ENCODE measurements at places on chromosomes 12 and 14.

DNA sequence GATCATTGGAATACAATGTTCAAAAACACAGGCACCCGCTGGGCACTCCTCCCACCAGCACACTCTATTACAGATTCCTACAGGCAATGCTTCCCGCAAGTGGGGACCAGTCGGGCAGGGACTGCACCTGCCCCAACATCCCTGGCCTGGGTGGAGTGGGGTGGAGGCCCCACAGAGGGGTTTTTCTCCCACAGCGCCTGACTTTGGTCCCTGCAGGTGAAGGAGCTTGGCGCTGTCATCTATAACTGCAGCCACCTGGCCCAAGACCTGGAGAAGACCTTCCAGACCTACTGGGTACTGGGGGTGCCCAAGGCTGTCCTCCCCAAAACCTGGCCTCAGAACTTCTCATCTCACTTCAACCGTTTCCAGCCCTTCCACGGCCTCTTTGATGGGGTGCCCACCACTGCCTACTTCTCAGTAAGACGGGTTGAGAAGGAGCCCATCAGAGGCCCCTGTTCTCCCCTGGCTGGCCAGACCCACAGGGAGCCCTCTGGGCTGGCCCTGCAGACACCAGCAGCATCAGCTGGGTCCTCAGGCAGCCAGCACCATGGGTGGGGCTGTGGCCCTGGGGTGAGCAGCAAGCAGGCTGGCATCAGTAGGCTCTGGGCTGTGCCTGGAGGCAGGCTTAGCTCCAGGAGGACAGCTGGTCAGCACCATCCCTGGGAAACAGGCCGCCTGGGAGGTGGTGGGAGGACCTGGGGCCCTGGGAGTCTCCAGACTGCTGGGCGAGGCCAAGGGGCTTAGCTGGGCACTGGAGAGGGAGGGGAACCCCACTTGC lies 6.0 kb downstream of the PLD4 start:
- no peak for DNase-seq

DNA sequence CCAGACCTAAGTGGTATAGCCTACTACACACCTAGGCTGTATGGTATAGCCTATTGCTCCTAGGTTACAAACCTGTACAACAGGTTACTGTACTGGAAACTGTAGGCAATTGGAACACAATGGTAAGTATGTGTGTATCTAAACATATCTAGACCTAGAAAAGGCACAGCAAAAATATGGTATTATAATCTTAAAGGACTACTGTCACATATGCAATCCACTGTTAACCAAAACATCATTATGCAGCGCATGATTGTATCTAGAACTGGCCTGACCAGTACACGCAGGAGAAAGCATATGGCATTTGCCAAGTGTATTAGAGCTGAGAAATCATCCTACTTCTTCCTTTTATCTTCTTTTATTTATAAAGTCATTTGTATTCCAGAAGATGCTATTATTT lies 75.5 kb downstream of the SLC8A3 start:
- DNase-seq: no peak

DNA sequence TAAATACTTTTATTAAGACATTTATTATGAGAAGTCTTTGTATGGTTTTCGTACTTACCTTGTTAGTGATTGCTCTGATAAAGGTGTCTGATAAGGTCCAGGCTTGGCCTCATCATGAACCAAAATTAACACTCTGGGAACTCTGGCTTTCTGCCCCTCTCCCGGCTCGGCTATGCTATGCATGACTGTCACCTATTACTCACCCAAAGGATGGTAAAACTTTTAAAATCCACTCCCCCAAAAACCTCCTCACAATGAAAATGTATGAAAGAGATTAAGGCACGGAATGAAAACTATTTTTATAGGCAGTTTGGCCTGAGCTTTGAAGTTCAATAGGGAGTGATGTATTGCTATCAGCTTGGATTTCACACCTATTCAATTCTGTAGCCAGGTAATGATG lies 217.3 kb upstream of the TBX3 start:
- no peak for DNase-seq

- no peak for DNase-seq
Measured at GRCh38 chr14:54177019-54177418, 219.8 kb upstream of the CDKN3 start.

GRCh38 chr12:79547735-79548609 lies 142.8 kb downstream of the PAWR start:
- DNase-seq: peak; percentile 75

DNA sequence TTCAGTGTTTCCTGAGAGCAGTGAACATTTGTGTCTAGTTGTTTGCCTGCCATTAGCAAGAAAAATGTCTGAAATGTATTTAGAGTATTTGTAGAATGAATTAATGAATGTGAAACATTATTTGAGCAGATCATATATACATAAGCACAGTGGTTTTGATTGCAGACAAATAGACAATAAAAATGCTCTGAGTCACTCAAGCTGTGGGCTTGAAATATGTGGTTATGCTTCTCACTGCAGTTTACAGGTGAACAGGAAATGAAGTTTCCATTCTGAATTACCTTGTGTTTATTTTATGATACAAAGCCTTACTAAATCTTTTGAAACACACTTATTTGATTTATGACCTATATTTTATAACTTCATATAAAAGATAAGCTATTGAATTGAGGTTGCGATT lies 827.7 kb downstream of the TMTC2 start:
- DNase-seq: no peak

- DNase-seq: peak; percentile 96
Measured at GRCh38 chr12:14260011-14260993, 105.2 kb upstream of the ATF7IP start.

- no peak for DNase-seq
Measured at GRCh38 chr12:44331269-44331668, 495.4 kb downstream of the TMEM117 start.

DNA sequence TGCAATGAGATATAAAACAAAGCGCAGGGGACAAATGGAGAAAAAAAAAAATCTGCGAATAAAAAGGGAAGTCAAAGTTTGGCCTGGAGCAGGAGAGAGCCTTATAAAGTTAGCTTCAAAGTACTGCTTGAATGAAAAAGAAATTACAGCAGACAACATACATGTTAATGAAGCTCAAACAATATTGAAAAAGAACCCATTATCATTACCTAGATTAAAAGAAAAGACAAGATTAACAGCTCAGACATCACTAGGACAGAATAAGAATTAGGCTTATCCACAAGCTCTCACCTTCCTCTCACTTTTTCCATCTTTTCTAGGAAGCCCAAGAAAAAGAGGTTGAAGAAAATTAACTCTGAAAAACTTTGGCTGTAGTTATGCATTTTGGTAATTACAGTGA lies 503.5 kb downstream of the ETNK1 start:
- DNase-seq: no peak

DNA sequence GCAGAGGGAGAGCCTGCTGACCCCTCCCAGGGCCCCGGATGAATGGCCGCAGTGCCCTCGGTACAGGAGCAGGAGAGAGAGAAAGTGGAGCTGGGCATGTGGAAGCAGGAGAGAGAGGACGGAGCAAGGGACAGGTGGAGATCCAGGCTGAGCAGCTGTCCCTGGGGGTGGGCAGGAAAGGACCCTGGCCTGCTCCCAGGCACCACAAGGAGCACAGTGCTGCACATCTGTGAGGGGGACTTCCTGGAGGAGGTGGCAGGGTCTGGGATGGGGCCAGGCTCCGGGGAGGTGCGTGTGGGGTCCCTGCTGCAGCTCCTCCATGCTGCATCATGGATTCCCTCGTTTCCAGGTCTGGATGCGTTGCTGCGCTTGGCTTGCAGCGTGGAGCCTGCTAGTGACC lies 13.0 kb upstream of the DLK1 start:
- no peak for DNase-seq

- DNase-seq: peak; percentile 0
Measured at GRCh38 chr12:72072592-72073212, 134.1 kb downstream of the TPH2 start.

- no peak for DNase-seq
Measured at GRCh38 chr12:30969606-30970395, 43.3 kb downstream of the TSPAN11 start.

DNA sequence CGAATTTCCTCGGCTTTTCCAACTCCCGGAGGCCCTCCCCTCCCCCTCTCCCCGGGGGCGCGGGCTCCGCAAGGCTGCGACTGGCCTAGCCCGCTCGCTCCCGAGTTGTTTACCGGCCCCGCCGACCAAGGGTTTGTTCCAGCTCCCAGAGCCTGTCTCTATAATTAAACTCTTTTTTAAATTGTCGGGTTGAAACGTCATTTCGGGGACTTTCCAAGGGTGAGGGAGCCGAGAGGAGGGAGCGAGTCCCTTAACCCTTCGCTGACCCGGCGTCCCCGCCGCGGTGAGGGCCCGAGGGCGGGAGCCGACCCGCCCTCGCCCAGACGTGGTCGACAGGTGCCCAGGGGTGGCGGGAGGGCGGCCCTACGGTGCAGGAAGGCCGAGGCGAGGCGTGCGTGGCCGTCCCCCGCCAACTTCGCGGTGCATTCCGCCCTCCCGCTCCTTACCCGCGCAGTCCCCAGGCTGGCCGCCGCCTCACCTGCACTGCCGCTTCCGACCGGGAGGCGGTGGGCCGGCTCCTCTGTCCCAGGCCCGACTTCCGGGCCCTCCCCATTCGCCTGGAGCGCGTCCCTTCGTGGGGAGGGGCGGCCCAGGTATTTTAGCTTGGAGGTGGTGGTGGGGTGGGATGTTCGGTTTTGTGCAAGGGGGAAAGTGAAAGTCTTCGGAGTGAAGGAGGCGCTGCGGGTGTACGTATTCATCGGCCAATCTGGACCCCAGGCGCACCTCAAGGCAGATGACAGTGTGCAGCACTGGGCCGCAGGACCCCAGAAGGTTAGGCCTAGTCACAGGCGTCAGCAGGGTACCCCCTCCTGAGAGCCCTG lies 2.9 kb upstream of the ZFP36L1 start:
- DNase-seq: peak; percentile 82

- DNase-seq: no peak
Measured at GRCh38 chr12:64860446-64860998, 36.1 kb downstream of the TBC1D30 start.

DNA sequence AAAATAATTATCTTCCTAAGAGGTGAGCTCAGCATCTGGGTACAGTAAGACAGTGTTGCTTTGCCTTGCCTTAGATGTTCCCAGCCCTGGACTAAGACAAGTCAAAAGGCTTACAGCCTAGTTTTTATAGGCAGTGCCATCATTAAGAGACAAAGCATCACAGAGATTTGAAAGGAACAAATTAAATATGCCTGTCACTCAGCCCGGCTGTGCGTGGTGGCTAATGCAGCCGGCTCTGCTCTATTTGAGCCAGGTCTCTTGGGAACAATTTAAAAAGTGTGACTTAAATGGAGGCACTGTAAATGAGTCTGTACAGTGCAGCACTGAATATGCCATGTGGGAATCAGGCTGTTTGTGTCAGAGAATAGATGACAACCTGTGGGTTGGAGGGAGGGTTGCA lies 1687.4 kb upstream of the FLRT2 start:
- no peak for DNase-seq

DNA sequence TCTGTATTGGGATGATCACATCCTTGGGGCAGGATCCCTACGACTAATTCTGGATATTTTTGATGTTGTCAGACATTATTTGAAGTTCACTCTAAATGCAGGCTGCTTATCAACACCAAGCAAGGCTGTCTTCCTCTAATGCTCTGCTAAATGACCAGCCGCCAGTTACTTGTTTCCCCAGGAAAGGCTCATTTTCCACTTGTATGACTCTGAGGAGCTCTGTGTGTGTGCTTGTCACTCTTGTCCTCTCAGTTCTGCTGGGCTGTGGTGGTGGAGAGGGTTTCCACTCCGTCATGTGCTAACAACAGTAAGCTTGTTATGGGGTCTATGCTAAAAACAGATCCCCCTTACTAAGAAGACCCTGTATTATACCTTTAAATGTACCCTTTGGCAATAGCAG lies 42.1 kb downstream of the ATL1 start:
- no peak for DNase-seq

- DNase-seq: peak; percentile 79
Measured at GRCh38 chr14:105489542-105490266, 1.3 kb upstream of the TEDC1 start.

DNA sequence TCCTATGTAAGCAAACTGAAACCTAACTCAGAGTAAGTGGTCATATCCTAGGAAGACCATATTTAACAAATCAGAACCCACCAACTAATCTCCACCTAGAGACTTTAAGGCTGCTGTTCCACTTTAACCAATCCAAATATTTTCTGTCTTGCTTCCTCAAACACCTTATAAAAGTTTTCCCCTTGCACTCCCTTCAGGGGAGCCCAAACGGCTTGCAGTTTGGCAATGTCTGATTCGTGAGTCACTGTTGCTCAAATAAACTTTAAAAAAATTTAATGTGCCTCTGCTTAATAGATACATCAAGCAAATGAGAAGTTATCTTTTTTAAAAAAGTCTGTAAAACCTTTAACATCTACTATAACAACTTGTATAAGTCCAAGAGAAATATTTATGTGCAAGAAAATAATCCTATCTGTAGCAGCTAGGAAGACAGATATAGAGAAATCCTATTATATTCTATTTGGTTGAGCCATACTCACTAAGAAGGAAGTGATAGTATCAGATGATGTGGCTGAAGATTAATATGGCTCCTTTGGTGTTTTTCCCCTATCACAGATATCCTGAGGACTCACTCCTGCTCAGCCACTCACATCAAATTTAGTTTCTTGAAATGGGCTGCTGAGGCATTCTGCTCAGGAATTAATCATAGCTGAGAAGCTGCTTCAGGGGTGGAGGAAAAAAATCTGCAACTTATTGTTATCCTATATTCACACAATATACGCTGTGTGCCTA lies 65.1 kb upstream of the DUSP6 start:
- peak; percentile 26 for DNase-seq

DNA sequence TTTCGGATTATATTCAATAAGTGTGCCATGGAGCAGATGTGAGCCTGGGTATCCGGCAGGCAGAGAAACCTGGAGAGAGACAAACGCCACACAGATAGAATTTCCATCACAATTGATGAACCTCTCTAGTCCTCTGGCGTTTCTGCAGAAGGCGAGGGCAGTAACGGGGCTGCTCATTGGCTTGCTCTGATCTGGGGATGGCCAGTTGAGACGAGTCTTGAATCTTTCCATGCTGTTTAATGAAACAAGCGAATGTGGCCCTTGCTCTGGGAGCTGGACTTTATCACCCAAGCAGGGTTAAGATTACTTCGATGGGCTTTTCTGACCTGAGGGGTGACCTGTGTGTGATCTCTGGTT lies 42.4 kb upstream of the CLMN start:
- no peak for DNase-seq

GRCh38 chr12:112664569-112664968 lies 127.0 kb upstream of the RPH3A start:
- peak; percentile 1 for DNase-seq

GRCh38 chr12:70666364-70666763 lies 29.1 kb upstream of the PTPRB start:
- DNase-seq: no peak

DNA sequence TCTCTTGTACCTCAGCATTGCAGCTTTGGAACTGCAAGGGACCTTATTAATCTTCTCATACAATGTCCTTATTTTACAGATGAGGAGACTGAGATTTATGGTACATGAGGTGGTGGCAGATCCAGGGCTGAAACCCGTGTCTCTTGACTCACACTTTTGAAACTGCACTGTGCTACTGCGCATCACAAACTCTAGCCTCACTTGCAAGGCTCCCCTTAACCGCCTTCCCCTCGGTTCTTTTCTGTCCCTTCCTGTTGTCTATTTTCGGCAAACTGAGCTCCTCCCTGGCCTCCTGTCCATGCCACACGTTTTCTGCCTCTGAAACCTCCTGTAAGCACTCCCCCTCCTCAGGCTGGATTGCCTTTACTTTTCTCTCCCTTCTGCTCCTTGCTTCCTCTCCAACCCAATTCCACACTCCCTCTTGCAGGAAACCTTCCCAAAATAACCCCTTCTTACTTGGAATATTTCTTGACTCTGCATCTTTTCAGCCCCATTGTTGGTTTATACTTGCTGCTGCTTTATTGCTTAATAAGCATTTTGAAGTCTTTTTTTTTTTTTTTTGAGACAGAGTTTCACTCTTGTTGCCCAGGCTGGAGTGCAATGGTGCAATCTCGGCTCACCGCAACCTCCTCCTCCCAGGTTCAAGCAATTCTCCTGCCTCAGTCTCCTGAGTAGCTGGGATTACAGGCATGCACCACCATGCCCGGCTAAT lies 72.4 kb upstream of the CISTR start:
- no peak for DNase-seq

Data from fibroblast of skin of right quadriceps (primary cell).